ENCODE measurements at places on chromosomes 1 and 21. TPM values are rescaled to one million over a fixed set of nuclear protein-coding genes. Genes with fewer than 3 reads are reported as not detected.

CADM3 gene
- 0.10 TPM for total RNA-seq

HPDL gene
- 3.9 TPM for total RNA-seq

CA6 gene
- total RNA-seq = not detected

ZNF648 gene
- not detected for total RNA-seq

PERM1 gene
- total RNA-seq = 0.15 TPM

ZNF683 gene
- total RNA-seq = not detected

AUNIP gene
- total RNA-seq = 8.5 TPM

ERICH3 gene
- total RNA-seq = not detected

PIAS3 gene
- 48.3 TPM for total RNA-seq
